Putamen (tissue), 1 donor: ENCODE measurements at places on chromosomes 3 and 15.

DNA sequence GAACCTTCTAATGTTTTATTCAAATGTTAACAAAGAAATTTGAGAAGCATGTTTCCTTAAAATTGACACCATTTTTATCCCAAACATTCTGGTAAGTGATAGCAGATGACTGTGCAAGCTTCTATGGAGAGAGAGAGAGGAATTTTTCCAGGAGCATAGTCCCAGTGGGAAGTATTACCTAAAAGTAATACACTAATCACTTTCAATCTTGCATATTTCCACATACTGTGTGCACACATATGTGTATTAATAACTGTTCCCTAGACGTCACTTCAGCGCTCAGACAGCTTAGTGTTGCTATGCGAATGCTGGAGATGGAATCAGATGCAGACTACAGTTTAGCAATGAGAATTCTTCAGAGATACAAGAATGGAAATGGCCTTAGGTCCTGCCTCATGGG, 424.3 kb upstream of the TPRG1 start:
- DNase-seq = no peak

DNA sequence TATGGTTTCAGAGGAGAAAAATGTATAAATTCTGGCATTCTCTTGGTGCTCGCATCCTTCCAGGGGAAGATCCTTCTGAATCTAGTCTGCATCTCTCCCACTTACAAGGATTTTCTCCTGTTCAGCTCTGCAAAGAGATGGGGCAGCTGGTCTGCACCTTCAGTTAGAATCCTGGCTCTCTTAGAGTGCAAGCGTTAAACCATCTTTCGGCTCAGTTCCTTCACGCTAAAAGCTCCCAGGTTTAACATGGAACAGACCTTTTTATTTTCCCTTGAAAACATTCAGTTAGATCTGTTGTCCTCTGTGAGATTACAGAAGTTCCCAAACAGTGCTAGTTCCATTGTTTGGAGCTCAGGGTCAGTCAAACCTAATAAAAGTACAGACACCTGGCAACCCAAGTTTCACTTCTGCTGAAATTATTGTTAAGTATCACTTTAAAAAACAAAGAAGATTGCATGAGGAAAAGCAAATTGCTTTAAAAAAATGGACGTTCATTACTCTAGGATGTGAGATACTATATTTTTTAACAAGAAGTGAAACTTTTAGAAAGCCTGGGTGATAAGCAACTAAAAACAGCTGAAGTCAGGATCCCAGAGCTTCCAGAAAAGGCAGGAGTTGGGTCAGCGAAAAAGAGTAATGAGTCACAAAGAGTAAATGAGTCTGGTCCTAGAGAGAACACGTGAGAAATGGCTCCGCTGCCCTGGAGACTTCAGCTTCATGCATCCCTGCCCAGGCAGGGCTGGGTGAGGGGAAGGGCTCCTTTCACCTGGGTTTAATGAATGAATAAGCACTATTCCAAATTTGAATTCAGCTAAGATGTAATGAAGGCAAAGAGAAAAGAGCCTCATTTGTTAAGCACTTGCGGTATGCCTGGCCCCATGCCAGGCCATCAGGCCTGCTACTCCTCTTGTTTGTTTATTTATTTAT, 63.3 kb downstream of the ABTB1 start:
- no peak for DNase-seq

- DNase-seq = no peak
Observed at GRCh38 chr3:23161896-23162570, 41.1 kb upstream of the UBE2E2 start.

DNA sequence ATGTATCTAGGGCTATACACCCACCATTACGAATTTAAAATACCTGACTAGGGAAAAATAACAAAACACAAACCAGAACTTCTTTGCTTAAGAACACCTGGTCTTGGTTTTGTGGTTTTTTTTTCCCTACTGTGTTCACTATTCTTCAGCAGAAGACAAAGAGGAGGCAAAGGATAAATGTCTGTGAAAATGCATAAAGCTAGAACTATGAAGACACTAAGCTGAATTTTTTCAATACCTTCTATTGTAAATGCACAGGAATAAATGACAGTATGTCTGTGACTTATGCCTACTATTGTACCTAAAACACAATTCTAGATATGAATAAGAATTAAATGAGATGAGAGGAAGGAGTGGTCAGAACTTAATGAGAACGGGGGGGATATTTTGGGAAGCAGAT, 86.9 kb downstream of the TBL1XR1 start:
- DNase-seq = no peak

GRCh38 chr15:59260090-59260489, 53.4 kb downstream of the LDHAL6B start:
- peak; percentile 96 for DNase-seq

DNA sequence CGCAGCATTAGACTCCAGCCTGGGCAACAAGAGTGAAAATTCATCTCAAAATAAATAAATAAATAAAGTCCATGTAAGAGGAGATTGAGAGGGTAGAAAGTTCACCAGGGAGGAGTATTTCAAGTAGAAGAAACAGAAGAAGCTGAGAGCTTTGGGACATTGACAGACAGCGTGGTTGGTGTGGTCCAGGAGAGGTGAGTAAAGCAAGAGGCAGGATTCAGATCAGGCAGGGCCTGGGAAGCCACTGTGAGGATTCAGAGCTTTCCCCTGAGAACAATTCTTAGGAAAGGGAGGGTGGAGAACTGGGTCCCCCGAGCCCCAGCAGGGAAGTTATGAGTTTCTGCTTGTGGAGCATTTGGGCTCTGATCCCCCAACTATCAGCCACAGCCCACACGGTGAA, 54.2 kb upstream of the AMOTL2 start:
- no peak for DNase-seq

GRCh38 chr15:40582726-40583246, 11.3 kb upstream of the KNL1 start:
- no peak for DNase-seq

DNA sequence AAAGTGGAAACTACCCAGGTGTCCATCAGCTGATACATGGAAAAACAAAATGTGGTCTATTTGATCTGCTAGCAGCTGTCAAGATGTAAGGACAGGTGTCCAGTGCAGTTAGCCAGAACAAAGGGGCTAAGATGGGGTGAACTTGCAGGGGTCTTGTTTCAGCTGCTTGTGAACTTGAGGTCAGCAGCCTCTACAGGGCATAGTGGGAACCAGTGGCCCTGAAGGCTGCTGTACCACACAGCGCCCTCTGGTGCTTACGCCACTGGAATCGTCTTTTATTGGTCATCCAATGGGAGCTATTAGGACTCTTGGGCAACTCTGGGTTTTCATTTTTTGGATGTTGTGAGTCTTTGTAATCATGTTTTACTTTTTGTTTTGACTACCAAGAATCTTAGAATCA, 62.2 kb upstream of the CTSH start:
- no peak for DNase-seq

DNA sequence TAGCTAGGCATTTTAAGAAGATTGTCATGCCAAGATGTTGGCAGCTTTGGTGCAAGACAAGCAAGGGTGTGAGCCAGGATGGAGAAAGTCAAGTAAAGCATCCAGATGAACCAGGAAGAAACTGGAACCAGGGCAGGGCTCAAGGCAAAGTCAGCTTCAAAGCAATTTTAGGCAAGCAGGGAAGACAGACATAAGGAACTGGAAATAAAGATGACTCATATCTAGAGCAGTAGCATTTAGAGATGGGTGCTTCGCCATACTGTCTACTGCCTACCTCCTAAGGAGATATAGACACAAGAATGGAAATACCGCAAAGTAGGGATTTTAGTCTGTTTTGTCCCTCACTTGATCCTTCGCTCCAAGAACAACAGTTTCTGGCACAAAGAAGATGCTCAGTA, 59.9 kb downstream of the RYR3 start:
- no peak for DNase-seq

DNA sequence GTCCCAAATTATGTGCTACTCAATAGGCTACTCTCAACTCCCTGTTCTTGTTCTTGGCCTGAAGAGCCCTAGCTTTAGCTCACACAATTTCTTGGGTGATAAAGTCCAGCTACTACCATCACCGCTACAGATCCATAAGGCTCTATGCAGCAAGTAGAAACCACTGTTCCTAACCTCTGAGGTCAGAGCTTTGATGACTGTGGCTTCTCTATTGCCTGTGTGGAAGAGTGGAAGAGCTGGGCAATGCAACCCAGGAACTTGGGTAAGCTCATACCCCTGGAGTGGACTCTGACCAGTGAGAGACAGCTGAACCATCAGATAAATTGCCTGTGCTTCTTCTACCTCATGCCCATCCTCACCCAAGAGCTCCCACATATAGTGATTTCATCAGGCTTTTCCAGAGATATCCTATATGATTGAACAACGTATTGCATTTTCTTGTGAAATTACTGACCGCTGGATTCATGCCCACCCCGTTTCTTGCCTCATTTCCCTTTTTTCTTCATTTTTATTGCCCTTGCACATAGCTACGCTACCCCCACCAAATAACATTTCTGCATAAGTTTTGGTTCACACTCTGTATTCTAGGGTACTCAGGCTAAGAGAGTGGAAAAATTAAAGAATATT, 172.3 kb upstream of the MBNL1 start:
- no peak for DNase-seq

DNA sequence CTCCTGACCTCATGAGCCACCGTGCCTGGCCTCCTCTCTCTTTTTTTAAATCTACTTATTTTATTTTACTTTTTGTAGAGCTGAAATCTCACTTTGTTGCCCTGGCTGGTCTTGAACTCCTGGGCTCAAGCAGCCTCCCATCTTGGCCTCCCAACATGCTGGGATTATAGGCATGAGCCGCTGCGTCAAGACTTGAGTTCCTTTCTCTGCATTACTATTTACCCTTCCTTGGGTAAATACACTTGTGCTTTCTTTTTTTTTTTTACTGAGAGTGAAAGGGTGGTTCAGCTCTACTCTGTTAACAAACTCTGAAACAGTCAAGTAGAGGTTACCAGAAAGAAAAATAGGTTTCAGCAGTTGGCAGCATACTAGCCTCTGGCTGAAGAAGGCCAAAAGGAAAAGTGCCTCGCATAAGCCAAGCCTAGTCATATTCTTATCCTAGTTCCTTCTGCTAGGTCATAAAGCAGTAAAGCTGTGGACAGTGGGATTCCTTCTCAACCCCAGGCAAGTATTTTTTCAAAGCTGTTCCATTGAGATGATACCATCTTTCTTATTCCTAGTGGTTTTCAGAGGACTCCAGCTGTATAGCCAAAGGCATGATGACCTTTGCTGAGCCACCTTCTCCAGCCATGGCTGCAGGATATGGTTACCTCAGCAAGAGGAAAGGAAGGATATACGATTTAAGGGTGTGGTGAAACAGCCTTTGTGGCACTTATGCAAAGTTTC, 135.1 kb downstream of the RBPMS2 start:
- no peak for DNase-seq

DNA sequence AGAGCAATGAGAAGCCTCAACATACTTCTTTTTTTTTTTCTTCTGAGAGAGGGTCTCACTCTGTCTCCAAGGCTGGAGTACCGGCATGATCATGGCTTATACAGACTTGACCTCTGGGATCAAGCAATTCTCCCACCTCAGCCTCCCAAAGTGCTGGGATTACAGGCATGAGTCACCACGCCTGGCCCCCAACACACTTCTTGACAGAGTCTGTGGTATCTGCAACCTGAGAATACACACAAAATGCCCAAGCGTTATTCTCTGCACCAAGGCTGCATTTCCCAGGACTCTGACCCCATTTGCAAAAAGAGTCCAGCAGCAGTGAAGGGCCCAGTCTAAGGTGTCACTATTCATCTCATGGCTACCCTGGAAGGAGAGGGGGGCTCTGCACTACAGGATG, 42.7 kb upstream of the BLM start:
- no peak for DNase-seq

GRCh38 chr3:149654188-149654601, 3.6 kb downstream of the WWTR1 start:
- DNase-seq = no peak

GRCh38 chr15:38899300-38899699, 334.7 kb upstream of the RASGRP1 start:
- DNase-seq = no peak

DNA sequence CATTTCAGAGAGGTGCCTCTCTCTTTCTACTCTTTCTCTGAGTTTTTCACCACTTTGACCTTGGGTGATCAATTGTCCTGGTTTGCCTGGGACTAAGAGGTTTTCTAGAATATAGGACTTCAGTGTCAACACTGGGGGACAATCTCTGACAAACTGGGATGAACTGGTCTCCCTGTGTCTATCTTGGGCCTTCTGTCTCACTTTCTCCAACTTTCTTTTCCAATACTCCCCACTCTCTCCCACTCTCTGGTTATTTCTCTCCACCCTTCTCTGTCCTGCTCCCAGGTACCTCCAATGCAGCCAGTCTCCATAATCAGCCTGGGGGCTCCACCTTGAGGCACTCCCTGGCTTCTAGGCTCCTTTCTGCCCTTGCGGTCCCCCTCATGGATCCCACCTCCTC, 4.7 kb upstream of the ITGA11 start:
- no peak for DNase-seq
